ENCODE measurements at places on chromosomes 1 and 21.

DNA sequence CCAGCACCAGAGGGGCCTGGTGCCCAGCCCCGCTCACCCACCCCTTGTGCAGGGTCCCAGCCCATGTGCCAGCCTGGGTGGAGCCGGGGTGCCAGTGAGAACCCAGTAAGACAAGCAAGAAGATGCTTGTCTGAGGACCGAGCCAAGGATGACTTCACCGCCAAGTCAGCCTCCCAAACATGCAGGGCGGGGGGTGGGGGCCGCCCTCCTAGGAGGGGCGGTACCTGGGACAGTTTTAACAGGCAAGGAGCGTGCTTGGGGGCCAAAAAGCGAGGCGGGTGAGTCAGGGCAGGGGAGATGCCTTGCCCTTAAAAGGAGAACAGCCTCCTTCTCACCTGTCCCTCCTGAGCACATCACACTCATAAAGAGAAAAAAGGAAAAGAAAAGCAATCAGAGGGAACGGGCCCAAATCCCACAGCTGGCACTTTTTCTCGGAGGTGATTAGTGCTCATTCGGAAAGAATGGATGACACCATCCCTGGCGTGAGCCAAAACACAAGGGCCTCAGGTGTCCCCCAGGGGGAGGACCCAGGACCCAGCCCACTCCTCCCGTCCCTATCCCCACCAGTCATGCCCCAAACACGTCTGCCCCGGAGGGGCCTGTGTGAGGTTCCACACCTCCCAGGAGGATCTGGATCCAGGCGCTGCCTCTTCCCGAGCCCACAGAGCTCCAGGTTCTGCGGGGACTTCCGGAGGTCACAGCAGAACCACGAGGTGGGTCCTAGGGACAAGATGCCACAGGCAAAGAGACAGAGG is 77.6 kb upstream of the IFFO2 start:
- no peak for DNase-seq

DNA sequence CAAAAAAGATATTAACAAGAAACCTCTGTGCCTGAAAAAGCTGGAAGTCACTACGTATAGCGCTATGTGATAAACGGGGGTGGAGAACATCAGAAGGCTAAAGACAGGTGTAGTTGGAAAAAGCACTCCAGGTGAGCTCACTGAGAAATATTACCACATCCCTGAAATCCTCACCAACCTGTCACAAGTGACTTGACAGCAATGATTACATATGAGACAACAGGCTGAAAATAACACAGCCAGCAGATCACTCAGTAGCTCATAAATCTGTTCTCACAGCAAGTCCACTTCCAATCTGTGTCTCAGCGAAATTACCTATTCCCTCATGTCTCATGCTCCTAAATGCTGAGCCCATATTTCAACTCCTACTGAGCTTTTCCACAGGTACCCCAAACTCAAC is 120.5 kb downstream of the UBR4 start:
- DNase-seq = no peak

DNA sequence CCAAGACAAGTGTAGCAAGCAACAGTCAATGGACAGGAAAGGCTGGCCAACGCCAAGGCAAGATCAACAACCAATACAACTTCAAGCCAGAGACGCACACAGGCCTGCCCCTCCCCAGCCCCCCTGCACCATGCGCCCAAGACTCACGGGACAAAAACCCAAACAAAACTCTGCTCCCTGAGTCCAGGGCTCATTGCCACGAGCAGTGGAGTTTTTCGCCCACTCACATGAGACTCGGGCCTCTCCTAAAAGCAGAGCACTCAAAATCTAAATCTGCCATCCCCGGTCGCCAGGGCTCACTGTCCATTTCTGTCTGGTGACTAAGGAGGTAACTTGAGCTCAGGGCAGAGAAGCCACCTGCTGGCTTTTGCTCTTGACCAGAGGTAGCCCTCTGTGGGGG is 174.8 kb downstream of the CLIC6 start:
- DNase-seq = no peak

DNA sequence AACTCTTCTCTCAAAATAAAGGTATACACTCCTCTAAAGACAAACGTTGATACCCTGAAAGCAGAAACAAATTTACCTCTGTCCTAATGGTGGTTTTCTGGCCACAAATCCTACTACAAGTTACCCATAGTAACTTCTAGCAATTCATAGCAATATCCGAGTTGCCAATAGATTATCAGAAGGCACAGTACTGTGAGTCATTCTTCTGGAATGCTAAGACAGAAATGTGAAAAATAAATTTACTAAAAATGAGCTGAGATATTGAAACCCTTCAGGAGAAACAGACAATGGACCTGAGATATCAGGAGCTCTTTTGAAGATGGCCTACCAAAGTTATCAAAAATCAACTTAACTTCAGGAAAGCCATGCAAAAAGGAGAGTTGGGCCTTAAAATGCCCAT is 715.0 kb upstream of the ADAMTS5 start:
- DNase-seq = no peak

DNA sequence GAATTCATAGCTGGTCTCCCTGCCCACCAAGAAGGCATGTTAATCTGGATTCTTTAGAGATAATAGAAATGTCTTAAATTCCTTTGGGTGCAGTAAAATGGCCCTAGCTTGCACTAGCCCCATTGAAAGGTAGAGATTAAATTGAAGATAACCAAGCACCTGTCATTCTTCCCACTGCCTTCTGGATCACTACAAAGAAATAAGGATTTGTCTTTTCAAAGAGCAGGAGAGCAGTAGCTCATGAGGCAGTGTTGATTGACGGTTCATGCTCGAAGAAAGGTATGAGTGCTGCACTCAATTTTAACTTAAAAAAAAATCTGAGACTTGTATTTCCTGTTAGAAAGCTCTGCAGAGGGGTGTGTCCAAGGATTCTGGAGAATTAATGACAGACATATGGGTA is 74.9 kb upstream of the F3 start:
- no peak for DNase-seq

- no peak for DNase-seq
These were observed 13.9 kb upstream of the PRMT2 start for GRCh38 chr21:46621457-46622182.

DNA sequence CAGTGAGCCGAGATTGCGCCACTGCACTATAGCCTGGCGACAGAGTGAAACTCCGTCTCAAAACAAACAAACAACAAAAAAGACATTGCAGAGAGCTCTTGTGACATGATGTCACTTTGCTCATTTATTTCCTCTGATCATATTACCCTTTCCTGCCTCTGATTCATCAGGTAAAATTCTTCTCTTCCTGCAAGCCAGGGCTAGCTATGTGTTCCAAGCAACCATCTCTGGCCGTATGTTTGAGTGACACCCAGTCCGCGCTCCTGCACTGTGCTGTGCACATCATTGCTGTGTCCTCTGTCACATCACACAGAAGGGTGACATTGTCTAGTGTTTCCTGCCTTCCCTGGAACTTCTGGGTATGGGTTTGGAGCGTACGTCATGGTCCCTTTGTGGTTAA is 251.3 kb downstream of the PCP4 start:
- DNase-seq = no peak

DNA sequence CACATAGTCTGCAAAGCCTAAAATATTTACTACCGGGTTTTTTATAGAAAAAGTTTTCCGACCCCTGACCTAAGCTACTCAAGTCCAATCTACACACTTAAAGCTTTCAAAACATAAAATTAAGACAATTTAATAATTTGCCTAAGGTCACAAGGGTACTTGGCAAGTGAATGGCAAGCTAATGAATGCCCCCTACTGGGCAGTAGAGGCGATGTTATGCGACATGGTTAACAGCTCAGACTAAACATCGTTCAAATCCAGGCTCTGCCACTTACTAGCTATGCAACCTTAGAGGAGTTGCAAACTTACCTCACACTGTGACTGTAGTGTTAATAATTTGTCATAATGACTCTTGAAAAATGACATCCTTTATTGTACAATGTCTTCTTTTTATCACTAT is 317.2 kb upstream of the NFIA start:
- DNase-seq = no peak

GRCh38 chr1:9603307-9603706 is 14.6 kb downstream of the TMEM201 start:
- no peak for DNase-seq

- no peak for DNase-seq
These were observed at the start of gene TP73 for GRCh38 chr1:3651930-3652547. Gene TP73, plus strand, starts transcription at chr1:3652516. Its CDS starts 29,850 bp downstream, at chr1:3682366.

Data from nucleus accumbens (tissue), 56 donors.